A673 (cell line): ENCODE measurements at places on chromosomes 6 and 20. TPM values are rescaled to one million over a fixed set of nuclear protein-coding genes. Genes with fewer than 3 reads are reported as not detected.

HSF2 gene
- 27.5 and 31.3 TPM in 2 replicates for total RNA-seq

DEF6 gene
- total RNA-seq = 0.37 and 0.44 TPM in 2 replicates

NNAT gene
- not detected in 2 replicates for total RNA-seq

- DNase-seq = no peak
Observed at GRCh38 chr6:31178143-31179041, 7.9 kb upstream of the POU5F1 start.

DNA sequence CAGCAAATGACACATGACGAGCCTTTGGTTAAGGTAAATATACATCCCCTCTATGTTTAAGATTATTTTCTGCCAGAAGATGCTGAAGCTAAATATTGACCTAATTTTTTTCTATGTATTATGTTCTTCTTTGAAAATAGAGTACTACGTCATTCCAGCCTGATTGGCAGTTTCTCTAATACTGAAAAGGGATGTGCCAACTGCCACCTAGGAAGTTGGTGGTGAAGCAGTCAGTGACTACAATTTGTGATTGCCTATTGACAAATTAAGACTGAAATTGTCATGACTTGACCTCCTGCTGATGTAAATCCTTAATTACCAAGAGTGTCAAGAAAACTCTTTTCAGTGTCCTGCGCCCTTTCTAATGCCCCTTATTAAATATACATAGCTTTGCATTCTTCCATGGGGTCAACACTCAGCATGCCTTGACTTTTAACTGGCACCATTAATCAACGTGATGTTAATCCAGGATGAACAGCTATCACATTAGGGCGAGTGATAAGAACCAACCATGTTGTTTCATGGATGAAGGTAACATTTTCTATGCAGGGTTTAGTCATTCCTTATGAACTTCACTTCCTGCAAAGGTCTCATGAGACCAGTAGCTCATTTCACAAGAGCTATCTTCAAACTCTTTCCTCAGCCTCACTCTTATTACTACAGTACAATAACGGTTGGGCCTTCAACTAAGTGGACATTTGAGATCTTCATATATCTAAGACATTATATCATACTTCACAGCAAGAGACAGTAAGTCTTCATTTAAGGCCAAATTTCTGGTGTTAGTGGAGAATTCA, 22.5 kb upstream of the SGK1 start:
- DNase-seq = peak; percentile 40
